ENCODE measurements at places on chromosomes 5 and 9.

DNA sequence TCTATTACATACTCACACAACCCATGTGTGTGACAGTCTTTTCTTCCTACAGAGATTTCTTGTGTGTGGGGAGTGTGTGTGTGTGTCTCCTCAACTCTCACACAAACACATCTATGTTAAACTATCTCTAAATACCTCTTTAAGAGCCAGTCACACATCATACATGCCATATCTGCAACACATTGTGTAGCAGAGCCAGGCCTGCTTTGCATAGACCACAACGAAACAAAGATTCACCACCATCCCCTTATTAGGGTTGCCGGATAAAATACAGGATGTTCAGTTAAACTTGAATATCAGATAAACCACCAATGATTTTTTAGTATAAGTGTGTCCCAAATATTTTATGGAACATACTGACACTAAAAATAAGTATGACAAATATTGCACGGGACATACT lies 2.3 kb downstream of the FAM170A start:
- DNase-seq: no peak

GRCh38 chr5:88819301-88819999 lies 63.5 kb downstream of the MEF2C start:
- DNase-seq: no peak

DNA sequence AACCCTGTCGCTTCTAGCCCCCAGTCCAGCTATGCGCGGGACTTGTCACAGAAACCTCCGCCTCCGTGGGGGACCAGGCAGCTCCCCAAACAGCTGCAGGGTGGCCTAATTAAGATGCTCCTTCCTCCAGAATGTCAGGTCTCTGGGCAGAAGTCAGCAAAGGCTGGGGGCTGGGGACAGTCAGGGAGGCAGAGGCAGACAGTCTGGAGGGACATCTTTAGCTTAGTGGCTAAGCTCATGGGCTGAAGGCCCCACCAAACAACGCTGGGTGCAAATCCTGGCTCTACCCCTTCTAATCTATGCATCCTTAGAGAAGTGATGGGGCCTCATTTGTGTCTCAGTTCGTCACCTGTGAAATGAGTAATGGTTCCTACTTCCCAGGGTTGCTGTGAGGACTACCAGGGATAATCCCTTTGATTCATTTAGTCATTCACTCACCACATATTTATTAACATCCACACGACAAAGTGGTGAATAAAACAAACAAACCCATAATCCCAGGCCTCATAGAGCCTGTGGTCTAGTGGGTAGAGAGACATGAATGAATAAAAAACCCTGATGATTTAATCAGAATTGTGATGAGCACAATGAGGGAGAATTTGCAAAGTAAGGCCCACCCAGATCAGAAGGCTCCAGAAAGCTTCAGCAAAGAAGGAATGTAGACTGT lies 20.2 kb upstream of the MED27 start:
- no peak for DNase-seq

DNA sequence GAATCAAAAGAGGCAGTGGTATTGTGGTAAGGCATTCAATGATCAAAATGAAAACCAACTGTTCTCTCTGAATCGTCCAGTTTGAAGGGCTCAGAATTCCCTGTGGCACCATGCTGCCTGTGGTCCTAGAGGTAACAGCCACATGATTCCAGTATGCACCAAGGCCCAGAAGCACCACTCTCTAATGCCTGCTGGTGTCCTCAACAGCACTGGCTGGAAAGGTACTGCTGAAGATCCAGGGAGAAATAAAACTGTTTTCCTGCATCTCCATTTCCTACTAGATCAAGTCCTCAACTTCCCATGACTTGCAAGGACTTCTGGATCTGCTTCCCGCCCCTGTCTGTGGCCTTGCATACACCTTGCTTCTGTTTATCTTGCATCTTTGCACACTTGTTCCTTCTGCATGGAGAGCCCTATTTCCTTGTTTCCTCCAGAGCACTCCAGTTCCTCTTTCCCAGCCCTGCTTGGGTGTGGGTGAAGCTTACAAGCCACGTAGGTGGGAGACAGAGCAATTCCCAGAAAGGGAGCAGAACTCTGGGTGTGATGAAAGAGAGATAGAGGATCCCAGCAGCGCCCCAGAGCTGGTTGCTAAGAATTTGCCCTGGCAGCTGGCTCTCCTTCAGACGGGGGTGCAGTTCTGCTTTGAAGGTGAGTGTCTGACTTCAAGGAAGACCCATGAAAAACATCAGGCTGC lies 41.0 kb upstream of the EQTN start:
- DNase-seq: no peak

GRCh38 chr5:171609806-171610452 lies 175.7 kb upstream of the SMIM23 start:
- DNase-seq: no peak
